ENCODE measurements at places on chromosomes 16 and 17. TPM values are rescaled to one million over a fixed set of nuclear protein-coding genes. Genes with fewer than 3 reads are reported as not detected.

DNA sequence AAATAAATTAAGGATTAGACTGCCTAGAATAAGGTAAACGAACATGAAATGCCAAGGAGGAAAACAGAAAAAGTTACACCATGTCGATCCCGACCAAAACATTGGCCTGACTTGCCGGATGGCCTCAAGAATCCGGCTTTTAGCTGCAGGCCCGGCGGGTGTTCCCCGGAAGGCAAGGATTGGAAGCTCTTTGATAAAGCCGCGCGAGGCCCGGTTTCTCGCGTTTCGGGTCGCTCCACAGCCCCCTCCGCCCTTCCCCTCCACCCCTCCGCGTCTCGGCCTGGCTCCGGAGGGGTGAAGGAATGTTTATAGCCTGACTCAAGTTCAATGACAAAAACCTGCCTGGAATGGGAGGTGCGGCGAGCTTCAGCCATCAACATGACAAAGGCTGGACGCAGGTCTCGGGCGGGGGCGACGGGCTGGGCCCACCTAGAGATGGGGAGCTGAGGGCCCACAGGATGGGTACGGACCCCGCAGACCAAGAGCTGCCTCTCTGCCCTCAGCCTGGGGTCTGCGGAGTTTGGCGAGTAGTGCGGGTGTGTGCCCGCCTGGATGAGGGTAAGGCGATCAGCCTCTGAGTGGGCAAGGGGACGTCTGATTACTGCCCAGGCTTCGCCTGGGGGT, 2.6 kb downstream of the PRAC1 start:
- no peak for DNase-seq

GRCh38 chr17:33927732-33928133, 327.4 kb upstream of the CCL2 start:
- DNase-seq, result no peak

- DNase-seq, result no peak
Measured at GRCh38 chr17:65685110-65685509, 123.7 kb upstream of the AXIN2 start.

DNA sequence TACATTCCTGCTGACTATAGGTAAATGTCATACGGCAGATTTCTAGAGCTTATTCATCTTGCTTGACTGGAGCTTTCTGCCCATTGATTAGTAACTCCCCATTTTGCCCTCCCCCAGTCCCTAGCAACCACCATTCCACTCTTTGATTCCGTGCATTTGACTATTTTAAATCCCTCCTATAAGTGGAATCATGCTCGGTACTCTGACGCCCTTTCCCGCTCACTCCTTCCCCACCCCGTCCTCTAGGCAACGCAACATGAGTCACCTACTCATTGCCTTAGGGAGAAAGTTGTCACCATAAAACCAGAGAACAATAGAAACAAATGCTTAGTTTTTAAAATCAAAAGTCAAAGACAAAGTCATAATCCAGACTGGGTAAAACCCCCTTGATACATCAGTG, 45.5 kb upstream of the RBBP6 start:
- DNase-seq, result no peak

DNA sequence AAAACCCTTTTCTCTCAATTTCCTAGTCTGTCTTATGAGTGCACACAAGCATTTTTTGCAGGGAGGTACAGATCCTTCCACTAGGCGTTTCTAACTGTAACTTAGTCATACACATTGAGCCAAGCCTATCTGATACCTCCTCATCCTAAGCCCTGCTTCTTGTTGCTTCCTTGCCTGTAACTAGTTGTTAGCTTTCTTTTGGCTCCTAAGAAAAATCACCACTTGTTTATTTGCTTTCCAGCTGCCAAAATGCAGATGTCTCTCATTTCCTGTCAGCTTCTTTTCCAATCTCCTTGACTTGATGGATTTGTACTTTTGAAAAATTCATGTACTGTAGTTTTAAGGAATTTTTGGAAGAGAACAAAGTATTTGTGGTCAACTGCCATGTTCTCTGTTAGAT, 73.7 kb downstream of the TNRC6C start:
- peak; percentile 83 for DNase-seq

QPRT gene
- total RNA-seq, result 18.0 TPM

ENDOV gene
- total RNA-seq, result 25.9 TPM

FBXO39 gene
- total RNA-seq, result 0.59 TPM
